ENCODE measurements at places on chromosomes 4 and X. TPM values are rescaled to one million over a fixed set of nuclear protein-coding genes. Genes with fewer than 3 reads are reported as not detected.
A peak's percentile ranks its signal among the peaks of the same experiment; 100 is the strongest.

DNA sequence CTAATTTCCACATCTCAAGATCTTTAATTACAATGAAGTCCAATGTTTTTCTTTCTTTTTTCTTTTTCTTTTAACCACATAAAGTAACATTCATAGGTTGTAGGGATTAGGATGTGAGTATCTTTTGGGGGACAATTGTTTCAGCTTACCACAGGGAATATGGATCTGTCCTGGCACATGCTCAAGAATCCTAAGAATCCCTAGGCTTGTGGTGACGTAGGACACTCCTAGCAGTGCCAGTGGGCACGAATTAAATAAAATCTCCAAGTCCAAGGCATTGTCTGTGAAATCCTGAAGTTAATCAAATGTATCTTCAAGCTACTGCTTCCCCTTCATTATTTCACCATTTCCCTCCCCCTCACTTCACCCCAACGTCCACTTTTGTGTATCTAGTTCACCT is 2.6 kb upstream of the LAS1L start:
- H3K4me3 ChIP-seq = no peak overlapping the region
- H3K27ac ChIP-seq = no peak overlapping the region
- peaks cover 1% of the 10 kb centered on the region for H3K4me1 ChIP-seq
- H3K36me3 ChIP-seq = no peaks in the 10 kb centered on the region
- H3K27me3 ChIP-seq = no peaks in the 10 kb centered on the region

- no peaks in the 10 kb centered on the region for H3K36me3 ChIP-seq
- DNase-seq = no peak
- no peak overlapping the region for H3K4me3 ChIP-seq
Observed at GRCh38 chr4:88037447-88037846, 30.0 kb downstream of the PKD2 start.

BEX2 gene
- polyA plus RNA-seq = 6.1 TPM

GRCh38 chr4:100208459-100208858 is 18.2 kb upstream of the DDIT4L start:
- DNase-seq = no peak
- no peaks in the 10 kb centered on the region for H3K4me1 ChIP-seq
- no peaks in the 10 kb centered on the region for H3K36me3 ChIP-seq
- no peaks in the 10 kb centered on the region for H3K27me3 ChIP-seq
- H3K27ac ChIP-seq = no peak overlapping the region
- no peak overlapping the region for H3K4me3 ChIP-seq

GRCh38 chr4:37070041-37070440 is 174.5 kb upstream of the NWD2 start:
- no peak overlapping the region for H3K27ac ChIP-seq
- H3K4me1 ChIP-seq = no peaks in the 10 kb centered on the region
- H3K4me3 ChIP-seq = no peak overlapping the region

ENPEP gene
- polyA plus RNA-seq = 16.5 TPM

SPP1 gene
- 80.2 TPM for polyA plus RNA-seq

MTNR1A gene
- polyA plus RNA-seq = not detected

RNF150 gene
- 0.56 TPM for polyA plus RNA-seq

SPATA4 gene
- not detected for polyA plus RNA-seq

GRCh38 chr4:61995717-61996340 is 795.7 kb downstream of the ADGRL3 start:
- peaks cover 3% of the 10 kb centered on the region for H3K4me1 ChIP-seq
- no peaks in the 10 kb centered on the region for H3K27me3 ChIP-seq
- H3K36me3 ChIP-seq = no peaks in the 10 kb centered on the region
- no peak overlapping the region for H3K4me3 ChIP-seq
- DNase-seq = no peak
- no peak overlapping the region for H3K27ac ChIP-seq

DNA sequence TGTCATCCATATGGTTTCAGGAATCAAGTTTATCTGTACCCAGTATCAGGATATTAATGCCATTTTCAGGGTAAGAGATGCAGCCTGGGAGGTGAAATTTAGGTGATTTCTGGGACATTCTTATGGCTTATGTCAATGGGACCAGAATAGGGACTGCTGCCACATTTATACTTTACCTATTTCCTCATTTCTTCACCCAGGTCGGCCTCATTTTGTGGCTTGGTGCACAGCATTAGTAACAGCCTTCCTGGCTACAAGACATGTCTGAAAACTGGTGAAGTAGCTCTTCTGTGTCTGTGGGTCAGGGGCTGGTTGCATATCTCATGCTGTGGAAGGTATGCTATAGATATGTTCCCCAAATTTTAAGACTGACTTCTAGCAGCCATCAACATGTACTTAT is 284.8 kb downstream of the AFF2 start:
- H3K27ac ChIP-seq = no peak overlapping the region
- no peaks in the 10 kb centered on the region for H3K36me3 ChIP-seq
- H3K4me3 ChIP-seq = no peak overlapping the region
- H3K27me3 ChIP-seq = no peaks in the 10 kb centered on the region
- H3K4me1 ChIP-seq = no peaks in the 10 kb centered on the region

OPHN1 gene
- polyA plus RNA-seq = 0.20 TPM

DNA sequence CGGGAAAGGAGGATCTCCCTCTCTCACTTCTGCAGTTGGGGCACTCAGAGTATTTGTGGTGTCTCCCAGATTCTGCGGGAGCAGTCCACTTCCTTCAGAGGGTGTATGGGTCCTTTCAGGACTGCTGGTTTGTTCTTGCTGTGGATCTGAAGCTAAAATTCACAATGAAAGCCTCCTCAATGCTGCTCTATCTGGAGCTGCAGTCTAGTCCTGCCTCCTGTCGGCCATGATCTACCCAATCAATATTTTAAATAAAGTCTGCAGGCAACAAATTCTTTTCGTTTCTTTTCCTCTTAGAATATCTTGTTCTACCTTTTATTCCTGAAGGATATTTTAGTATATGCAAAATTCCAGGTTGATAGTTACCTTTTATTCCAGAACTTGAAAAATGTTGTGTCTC is 226.1 kb upstream of the AR start:
- H3K27me3 ChIP-seq = no peaks in the 10 kb centered on the region
- no peaks in the 10 kb centered on the region for H3K4me1 ChIP-seq
- no peak overlapping the region for H3K27ac ChIP-seq
- no peak overlapping the region for H3K4me3 ChIP-seq
- no peaks in the 10 kb centered on the region for H3K36me3 ChIP-seq

GRCh38 chrX:11555759-11556158 is 110.0 kb downstream of the ARHGAP6 start:
- no peaks in the 10 kb centered on the region for H3K4me1 ChIP-seq
- no peaks in the 10 kb centered on the region for H3K27me3 ChIP-seq
- no peak for DNase-seq
- no peak overlapping the region for H3K27ac ChIP-seq
- H3K36me3 ChIP-seq = no peaks in the 10 kb centered on the region

DNA sequence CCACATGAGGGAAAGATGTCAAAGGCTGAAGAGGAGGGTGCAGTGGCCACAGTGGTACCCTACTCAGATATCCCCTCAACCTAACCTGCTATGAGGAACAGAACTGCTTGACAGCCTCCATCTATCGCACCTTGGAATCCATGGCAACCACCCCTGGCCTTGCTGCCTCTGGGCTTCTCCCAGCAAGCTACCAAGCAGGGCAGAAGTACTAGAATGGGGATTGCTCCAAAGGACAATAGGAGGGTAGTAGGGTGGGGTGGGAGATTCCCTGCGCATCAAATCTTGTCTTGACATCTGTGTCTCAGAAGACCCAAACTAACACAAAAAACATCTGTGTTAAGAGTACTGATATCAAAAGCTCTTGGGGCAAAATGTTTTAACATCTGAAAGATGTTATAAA is 118.2 kb downstream of the FBXW7 start:
- no peaks in the 10 kb centered on the region for H3K36me3 ChIP-seq
- no peak for DNase-seq
- no peaks in the 10 kb centered on the region for H3K4me1 ChIP-seq
- H3K4me3 ChIP-seq = no peak overlapping the region

GRCh38 chr4:118716304-118716703 is 31.1 kb downstream of the METTL14 start:
- no peaks in the 10 kb centered on the region for H3K27me3 ChIP-seq
- no peak overlapping the region for H3K4me3 ChIP-seq
- no peak overlapping the region for H3K27ac ChIP-seq

DNA sequence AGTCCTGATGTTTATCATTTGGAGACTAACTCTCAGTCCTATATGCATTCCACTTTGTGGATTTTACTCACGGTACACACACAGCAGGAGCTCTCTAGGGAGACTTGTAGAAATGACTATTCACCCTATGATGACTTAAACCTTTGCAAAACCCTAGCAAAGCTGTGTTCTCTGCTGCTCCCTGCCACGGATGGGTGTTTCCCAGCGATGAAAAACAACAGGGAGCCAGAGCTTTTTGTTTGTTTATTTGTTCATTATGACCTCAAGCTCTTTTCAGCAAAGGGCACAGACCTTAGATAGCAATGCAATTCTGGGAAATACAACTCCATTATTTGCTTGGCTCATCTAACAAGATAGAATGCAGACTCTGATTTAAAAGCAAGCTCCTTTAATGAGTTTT is 156.6 kb downstream of the GRIA3 start:
- no peak for DNase-seq
- H3K27me3 ChIP-seq = no peaks in the 10 kb centered on the region
- no peaks in the 10 kb centered on the region for H3K36me3 ChIP-seq
- H3K4me3 ChIP-seq = no peak overlapping the region
- H3K27ac ChIP-seq = no peak overlapping the region

EMCN gene
- polyA plus RNA-seq = 1.8 TPM

DNA sequence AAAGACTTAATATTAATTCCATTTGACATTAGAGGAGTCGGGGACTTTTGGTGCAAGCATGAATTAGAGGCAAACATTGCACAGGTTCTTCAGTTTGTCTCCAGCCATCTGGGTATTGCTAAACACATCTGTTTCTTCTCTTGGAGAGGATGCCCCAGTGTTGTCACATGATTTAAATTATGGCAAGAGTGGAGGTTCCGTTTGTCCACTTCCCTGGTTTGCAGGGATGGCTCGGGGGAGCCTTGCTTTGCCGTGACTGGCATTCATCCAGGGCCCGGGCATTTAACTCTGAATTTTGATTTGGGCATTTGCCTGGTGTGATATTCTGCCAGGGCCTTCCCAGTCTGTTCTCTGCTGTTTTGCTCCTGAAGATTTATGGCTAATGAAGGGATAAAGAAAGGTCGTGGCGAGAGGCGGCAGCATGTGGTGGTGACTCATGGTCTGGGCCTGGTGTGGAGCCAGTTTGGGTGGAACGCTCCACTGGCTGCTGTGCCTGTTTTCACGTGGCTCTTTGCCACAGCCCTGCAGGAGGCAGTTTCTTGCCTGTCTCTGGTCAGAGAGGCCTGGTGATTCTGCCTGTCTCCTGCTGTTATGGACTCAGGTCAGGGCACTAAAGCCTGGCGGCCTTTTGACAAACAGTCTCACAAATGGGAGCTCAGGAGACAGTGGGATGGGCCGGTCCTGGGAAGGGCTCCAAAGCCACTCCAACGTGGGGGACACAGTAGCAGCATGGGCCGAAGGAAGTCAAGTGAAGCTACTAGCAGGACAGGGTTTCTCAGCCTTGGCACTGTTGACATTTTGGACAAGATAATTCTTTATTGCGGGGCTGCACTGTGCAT is 99.4 kb upstream of the PGRMC2 start:
- H3K4me3 ChIP-seq = no peak overlapping the region
- H3K27me3 ChIP-seq = no peaks in the 10 kb centered on the region
- DNase-seq = no peak
- H3K4me1 ChIP-seq = no peaks in the 10 kb centered on the region
- peak overlapping the region; percentile 51 for H3K27ac ChIP-seq
- H3K36me3 ChIP-seq = no peaks in the 10 kb centered on the region

MAGEA4 gene
- polyA plus RNA-seq = not detected

DNA sequence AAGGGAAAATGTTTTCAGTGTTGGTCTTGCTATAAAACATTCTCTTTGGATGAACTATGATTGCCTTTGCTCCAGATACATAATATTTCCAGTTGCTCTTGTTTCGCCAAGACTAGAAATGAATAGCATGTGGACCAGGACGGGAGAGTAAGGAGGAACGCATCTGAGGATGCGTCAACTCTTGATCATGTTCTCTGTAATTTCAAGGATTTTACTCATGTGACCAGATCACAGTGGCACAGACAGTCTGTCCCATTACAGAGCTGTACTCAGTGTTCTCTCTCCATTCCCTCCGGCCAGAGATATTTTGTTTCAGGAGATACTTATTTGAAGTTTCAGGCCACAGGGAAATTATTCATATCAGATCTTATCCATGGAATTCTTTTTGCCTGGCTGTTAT is 266.6 kb downstream of the MID1IP1 start:
- no peaks in the 10 kb centered on the region for H3K36me3 ChIP-seq
- H3K27ac ChIP-seq = no peak overlapping the region
- no peaks in the 10 kb centered on the region for H3K4me1 ChIP-seq
- H3K27me3 ChIP-seq = peaks cover 5% of the 10 kb centered on the region
- DNase-seq = no peak

GRCh38 chr4:113834298-113834697 is 72.8 kb upstream of the CAMK2D start:
- H3K4me1 ChIP-seq = no peaks in the 10 kb centered on the region
- no peak overlapping the region for H3K4me3 ChIP-seq
- H3K27ac ChIP-seq = no peak overlapping the region
- H3K27me3 ChIP-seq = no peaks in the 10 kb centered on the region

GRCh38 chr4:100257567-100257966 is 67.3 kb upstream of the DDIT4L start:
- no peak overlapping the region for H3K27ac ChIP-seq
- no peaks in the 10 kb centered on the region for H3K36me3 ChIP-seq
- DNase-seq = no peak
- no peaks in the 10 kb centered on the region for H3K4me1 ChIP-seq
- H3K4me3 ChIP-seq = no peak overlapping the region
- no peaks in the 10 kb centered on the region for H3K27me3 ChIP-seq

DNA sequence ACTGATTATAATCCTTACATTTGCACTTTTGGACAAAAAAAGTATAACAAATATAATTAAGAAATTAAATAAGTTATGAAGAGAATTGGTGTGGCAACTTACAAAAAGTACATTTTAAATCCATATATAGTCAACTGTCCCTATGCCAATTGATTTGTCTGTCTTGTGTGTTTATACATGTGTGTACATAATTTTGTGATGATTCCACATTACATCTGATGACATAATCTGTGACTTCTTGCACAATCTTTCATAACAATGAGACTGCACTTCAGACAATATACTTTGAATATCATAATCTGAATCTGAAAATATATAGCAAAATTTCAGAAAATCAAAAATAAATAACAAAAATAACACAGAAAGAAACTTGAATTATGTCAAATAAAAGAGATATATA is 953.4 kb downstream of the FAT4 start:
- no peak overlapping the region for H3K4me3 ChIP-seq
- H3K27me3 ChIP-seq = no peaks in the 10 kb centered on the region
- H3K27ac ChIP-seq = no peak overlapping the region

CD38 gene
- polyA plus RNA-seq = 3.2 TPM

NEUROG2 gene
- polyA plus RNA-seq = not detected

- no peak overlapping the region for H3K27ac ChIP-seq
- DNase-seq = no peak
- no peaks in the 10 kb centered on the region for H3K4me1 ChIP-seq
- no peaks in the 10 kb centered on the region for H3K27me3 ChIP-seq
- H3K36me3 ChIP-seq = no peaks in the 10 kb centered on the region
- H3K4me3 ChIP-seq = no peak overlapping the region
Observed at GRCh38 chr4:181776264-181777054, 466.7 kb upstream of the TENM3 start.

DUSP21 gene
- not detected for polyA plus RNA-seq

PRICKLE3 gene
- 3.3 TPM for polyA plus RNA-seq
